WERI-Rb-1 (cell line): ENCODE measurements at places on chromosomes 5 and 9.

DNA sequence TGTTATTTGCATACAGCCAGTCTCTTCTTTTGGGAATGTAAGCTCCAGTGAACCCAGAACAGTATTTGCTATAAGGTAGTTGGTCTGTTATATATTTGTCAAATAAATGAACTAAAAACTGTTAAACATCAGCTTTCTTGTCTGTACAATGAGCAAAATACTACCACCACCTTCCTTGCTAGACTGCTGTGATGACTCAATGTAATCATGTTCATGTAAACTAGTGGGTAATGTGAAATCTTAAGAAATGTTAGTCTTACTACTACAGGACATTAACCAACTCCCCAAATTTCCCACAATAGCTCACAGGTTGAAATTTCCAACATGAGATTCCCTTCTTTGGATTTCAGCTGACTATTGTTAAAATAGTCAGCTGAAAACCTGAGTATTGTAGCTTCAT, 176.1 kb downstream of the TRPM3 start:
- no peak for DNase-seq

GRCh38 chr9:114770991-114771390, 34.8 kb downstream of the TNFSF15 start:
- DNase-seq, result no peak

DNA sequence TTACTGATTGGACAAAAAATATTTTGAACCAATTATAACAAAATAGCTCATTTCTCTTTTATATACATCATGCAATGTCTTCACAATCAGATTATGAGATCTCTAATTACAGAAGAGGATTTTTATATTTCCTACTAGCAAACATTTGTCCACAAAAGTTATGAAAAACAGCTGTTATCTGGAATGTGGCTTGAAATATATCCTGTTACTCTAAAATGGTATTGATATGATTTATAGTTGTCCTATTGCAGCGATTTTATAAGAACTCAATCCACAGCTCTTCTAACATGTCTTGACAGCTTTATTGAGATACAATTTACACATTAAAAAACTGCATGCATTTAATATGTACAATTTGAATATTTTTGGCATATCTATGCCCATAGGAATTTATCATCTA, 779.9 kb upstream of the ACO1 start:
- no peak for DNase-seq

- peak; percentile 99 for DNase-seq
These were observed at the start of gene HMGCS1 for GRCh38 chr5:43313035-43313853. Gene HMGCS1, minus strand, starts transcription at chr5:43313412. Its CDS starts 14,447 bp downstream, at chr5:43298965.

- DNase-seq, result peak; percentile 90
These were observed 305.8 kb downstream of the PDE4D start for GRCh38 chr5:59587489-59588337.

DNA sequence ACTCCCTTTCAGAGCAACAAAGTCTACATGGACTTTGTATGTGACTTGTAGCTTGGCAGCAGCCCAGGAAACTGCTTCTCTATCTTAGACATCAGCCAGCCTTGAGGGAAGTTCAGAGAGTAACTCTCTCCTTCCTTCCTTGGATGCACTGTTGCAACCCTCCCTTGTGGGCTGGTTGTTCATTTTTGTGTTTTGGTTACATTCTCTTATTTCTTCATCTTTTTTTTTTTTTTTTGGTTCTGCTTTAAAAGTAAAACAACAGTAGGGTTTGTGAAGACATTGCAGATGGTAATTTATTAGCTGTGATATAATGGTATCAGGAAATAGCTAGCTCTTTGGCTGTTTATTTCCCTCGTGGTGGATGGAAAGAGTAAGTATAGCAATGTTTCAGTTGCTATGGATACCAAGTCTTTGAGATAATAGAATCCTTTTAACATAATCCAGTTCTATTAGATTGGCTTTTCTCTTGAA, 97.9 kb upstream of the MAMDC2 start:
- no peak for DNase-seq

DNA sequence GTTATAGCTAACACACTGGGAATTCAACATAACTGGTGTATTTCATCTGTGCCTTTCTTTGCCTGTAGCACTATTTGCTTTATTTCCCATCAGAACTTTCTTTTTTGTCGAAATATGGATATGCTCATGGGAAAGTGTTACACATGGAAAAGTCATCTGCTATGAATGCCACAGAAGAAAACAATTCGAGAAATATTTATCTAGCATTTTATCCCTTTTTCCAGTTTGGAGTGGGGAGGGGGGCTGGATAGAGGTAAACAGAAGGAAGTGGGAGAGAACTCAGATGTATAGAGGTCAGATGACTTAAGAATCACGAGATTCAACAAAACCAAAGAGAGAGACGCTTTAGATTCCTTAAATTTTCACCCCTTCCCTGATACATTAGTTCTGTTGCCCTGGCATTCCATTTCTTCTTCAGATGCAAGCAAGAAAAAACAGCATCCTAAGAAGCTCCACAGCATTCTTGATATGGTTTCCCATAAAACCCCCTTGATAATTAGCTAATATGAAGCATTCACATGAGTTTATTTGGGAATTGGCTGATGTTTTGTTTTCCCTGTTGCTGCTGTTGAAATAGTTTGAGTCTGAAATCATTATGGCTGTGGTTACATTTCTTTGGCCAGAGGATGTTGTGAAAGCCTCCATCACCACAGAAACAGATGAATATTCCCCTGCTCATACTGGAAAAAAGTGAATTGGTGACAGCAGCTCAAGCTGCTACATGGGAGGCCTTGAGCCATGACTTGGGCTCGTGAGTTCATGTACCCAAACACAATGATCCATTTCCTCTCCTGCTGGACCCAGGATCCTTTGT, 335.8 kb upstream of the DAB2 start:
- no peak for DNase-seq

GRCh38 chr9:3497401-3497800, 28.4 kb downstream of the RFX3 start:
- no peak for DNase-seq

- DNase-seq, result no peak
These were observed 459.4 kb upstream of the DMAC1 start for GRCh38 chr9:8259028-8259427.
